ENCODE measurements at places on chromosomes 2 and 18.
A peak's percentile ranks its signal among the peaks of the same experiment; 100 is the strongest.

- peak; percentile 72 for DNase-seq
Observed at GRCh38 chr2:26469092-26469710, 8.7 kb downstream of the OTOF start.

- DNase-seq = no peak
Observed at GRCh38 chr18:55455938-55456337, 132.1 kb downstream of the TCF4 start.

- DNase-seq = peak; percentile 89
Observed at GRCh38 chr18:58501066-58501896, 127.6 kb downstream of the ALPK2 start.

- no peak for DNase-seq
Observed at GRCh38 chr18:67875060-67875459, 358.5 kb upstream of the DSEL start.

GRCh38 chr2:53575721-53576124, 191.9 kb upstream of the CHAC2 start:
- DNase-seq = no peak

DNA sequence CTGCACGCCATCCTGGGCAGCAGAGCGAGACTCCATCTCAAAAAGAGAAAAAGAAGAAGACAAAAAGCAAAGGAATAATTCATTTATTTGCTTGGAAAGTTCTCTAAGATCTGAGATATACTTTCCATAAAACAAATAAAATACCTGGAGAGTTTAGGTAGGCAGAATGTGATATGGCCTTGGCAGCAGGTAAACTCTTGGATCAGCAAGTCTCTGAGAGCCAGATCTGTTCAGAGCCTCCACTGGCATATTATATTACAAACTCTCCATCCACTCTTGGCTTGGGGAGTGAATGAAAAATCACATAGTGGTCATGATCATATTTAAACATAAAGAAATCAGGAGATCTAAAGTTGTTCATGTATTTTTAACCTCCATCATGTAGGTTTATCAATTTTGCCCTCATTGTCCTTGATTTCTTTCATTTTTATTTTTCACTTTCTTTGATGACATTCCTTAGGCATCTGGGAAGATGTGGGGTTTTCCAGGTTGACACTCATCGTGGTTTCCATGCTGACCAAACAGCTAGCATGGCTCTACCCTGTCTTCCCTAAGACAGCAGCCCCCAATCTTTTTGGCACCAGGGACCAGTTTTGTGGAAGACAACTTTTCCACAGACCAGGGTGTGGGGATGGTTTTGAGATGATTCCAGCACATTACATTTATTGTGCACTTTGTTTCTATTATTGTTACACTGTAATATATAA, 10.2 kb downstream of the LRRFIP1 start:
- DNase-seq = no peak

- peak; percentile 42 for DNase-seq
Observed at GRCh38 chr2:130252880-130253645, 54.8 kb upstream of the TUBA3E start.

DNA sequence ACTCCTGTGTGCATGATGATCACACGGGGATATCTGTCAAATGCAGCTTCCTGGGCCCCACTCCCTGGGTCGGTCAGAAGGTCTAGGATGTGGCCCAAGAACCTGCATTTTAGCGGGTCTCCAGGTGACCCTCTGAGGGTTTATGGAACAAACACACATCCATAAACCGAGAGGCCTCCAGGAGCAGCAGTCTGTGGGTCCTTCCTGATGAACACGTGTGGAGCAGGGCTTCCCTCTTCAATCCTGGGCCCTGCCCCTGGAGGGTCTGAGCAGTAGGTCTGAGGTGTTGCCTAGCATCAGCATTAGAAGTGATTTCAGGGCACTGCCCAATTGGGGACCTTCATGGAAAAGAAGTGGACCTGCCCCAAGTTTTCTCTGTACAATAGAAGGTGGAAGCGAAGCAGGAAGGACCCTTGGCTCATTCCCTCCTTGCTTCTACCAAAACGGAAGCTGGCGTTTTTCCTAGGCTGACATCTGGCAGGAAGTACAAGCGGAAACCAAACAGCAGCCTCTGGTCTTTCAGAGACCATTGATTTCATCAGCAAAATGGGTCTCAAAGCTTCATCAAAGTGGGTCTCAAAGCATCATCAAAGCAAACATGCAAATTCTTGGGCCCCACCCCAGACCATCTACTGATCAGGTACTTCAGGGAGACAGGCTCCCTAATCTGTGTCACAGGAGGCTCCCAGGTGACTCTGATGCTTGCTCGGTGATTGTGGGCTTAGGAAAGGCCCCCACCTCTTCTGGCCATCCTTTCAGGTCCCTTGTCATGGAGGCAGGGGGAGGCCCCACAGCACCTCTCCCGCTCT, 30.7 kb downstream of the INO80C start:
- no peak for DNase-seq

DNA sequence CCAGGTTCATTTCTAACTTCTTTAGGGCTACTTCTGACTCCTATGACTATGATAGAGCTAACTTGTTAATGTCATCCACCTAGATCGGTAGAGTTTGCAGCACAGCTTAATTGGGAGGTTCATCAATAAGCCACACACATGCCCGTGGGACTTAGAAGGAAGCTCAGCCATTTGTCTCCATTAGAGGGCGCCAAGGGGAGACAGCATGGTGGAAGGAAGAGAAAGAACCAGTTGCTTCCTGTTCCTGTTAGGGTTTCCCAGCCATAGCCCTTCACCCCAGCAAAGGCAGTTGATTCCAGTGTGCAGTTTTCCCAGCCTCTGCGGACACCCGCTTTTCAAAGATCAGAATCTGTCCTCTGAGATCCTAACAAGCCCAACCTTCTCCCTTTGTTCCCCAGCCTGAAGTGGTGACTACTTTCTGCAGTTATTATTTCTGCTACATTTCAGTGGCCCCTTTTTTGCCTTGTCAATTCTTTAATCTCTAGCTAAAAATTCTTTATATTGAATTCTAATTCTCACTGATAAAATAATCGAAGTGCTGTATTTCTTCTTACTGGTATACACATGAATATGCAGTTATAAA, 30.3 kb downstream of the MAIP1 start:
- DNase-seq = peak; percentile 83

- DNase-seq = no peak
Observed at GRCh38 chr2:66667301-66667700, 232.4 kb downstream of the MEIS1 start.

- DNase-seq = peak; percentile 27
Observed at GRCh38 chr18:22694954-22695353, 238.2 kb upstream of the RBBP8 start.

DNA sequence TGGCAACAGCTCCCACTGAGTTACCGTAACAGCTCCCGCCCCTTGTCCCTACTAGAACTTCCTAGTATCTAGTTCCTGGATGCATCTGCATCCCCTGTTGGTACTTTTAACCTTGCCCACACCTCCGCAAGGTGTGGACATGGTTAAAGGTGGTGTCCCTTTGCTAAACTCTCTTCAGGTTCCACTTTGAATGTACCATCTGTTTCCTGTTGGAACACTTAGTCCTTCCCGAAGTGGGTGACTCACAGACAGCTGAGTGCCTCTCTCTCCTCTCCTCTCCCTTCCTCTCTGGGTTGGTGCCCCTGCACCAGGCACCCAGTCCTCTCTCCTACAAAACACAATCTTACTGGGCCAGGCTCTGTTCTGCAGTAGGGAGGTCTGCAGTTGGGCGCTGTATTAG, 19.6 kb upstream of the REL start:
- no peak for DNase-seq

DNA sequence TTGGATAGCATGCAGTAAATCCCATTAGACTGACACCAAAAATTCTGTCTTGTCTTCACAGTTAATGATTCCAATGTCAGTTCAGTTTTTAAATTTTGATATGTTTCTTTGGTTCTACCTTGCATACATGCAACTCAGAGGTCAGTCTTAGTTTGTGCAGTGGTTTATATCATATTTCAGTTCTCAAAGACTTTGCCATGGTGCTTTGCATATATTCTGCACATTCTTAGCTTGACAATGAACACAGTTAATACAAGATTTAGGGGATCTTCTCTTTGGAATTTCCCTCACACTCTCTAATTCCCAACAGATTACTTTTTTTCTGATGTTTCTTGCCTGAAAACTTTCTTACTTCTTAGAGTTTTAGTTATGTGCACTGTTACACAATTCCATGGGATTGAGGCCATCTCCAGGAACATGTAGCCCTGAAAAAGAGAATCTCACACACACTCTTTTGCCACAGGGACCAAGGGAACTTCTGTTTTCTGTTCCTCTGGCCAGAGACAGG, 17.3 kb downstream of the NOL4 start:
- DNase-seq = no peak

DNA sequence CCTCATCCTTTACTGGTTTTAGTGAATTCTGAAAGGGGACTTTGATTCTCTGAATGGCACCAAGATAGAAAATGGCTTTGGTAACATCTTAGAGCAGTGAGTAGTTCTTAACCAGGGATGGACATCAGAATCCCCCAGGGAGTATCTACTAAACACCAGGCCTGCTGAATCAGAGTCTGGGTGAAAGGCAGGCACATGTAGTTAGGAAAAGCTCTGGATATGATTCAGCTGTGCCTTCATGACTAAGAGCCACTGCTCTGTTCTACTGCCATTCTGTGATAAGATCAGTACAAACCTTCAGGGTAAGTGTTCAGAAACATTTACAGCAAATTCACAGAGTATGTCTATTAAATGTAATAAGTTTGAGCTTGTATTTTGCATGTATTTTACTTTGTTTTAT, 46.2 kb upstream of the B3GNT2 start:
- peak; percentile 5 for DNase-seq

- DNase-seq = no peak
Observed at GRCh38 chr18:22110461-22110924, 58.9 kb upstream of the GATA6 start.

DNA sequence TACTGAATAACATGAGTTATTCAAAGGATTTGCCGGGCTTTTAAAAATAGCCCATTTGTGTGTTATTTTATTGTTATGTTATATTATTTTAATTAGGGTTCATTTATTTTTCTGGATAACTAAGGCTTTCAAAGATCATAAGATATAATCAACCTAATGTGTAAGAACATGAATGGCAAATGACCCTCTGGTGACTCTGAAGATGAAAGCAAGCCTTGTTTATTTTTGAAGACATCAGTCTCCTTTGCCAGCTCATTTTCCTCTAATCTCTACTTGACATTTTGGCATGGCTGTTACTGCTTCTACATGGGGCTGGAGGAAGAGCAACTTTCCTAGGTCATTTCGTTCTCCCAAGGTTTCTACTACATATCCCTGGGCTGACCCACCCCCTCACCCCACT, 10.6 kb downstream of the FAP start:
- DNase-seq = no peak

DNA sequence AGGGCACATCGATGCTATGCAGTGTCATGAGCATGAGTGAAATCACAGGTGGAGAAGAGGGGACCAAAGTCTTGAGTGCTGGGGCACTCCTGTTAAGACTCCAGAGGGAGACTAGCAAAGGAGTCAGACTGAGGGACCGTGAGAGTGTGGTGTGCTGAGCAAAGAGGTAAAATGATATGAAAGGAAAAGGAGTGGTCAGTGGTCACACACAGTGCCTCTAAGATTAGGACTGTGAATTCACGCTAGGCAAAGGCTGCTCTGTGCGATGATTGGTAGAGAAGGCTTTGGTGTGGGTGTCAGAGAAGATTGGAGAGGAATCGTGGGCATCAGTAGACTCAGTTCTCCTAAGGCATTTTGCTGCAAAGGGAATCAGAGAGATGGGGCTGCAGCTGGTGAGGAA, 12.8 kb downstream of the SOCS6 start:
- DNase-seq = no peak

DNA sequence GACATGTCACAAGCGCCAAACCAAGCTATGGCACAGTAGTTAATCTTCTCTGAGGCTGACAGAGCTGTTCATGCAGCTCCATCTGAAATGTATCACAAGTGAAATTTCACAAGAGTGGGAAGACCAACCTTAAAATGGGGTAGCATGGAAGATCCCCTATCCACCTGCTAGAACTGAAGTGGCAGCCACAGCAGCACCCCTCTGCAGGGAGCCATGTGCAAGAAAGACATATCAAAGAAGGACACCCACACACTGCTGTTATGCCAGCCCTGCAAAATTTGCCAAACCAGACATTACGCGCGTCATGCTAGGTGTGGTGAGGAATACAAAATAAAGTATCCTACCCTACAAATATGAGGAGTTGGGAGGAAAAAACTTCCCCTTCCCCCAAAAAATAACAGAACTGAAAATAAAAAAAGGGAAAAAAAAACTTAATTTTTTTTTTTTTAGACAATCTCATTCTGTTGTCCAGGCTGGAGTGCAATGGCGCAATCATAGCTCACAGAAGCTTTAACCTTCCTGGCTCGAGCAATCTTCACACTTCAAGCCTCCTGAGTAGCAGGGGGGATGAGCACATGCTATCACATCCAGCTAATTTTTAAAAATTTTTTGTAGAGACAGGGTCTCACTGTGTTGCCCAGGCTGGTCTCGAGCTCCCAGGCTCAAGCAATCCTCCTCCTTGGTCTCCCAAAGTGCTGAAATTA, 76.2 kb downstream of the STK39 start:
- no peak for DNase-seq

DNA sequence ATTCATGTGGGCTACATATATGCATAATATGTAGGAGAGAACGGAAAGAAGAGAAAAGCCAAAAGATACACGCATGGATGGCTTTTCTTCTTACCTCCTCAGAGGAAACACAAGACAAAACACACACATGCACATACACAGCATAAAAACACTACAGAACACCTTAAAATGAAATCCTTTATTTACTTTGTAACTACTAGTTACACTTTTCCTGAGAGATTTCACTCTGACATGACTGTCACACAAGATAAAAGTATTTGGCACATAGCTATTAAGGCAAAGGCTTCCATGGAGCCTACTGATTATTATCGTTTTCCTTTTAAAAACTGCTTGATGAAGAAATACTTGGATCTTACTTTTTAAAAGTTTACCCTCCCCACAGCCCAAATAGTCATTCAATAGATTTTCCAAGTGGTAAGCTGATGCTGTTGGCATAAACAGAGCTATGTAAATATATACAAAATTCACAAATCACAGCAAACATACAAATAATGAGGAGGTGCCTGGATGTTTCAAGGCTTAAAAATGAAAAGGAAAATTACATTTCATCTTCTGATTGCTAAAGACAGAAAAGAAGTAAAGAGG, 8.6 kb downstream of the ZEB2 start:
- no peak for DNase-seq

DNA sequence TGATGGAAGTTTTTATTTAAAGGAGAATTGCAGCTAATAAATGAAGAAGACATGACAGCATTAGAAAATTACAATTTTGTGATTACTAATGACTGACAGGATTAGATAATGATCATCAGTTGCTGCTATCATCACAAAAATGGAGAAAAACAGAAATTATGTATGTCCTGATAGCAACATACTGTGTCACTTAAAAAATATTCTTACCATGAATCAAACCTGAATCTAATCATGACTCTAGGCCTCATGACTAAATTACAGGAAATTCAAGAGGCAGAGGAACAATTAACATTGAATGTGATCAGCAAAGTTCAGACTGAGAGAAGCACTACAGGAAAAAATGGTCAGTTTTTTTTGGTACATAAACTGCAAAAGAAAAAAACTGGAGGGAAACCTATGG, 147.8 kb downstream of the PMAIP1 start:
- DNase-seq = no peak

GRCh38 chr18:28281400-28281799, 104.5 kb upstream of the CDH2 start:
- DNase-seq = no peak

GRCh38 chr2:54212456-54212855, 43.6 kb downstream of the TSPYL6 start:
- no peak for DNase-seq

GRCh38 chr2:181446985-181447384, 10.2 kb upstream of the ITGA4 start:
- no peak for DNase-seq

GRCh38 chr2:108583903-108584520, 49.7 kb downstream of the LIMS1 start:
- DNase-seq = peak; percentile 76

All from NCI-H460 (cell line).